ENCODE measurements at places on chromosomes 13 and 19.

DNA sequence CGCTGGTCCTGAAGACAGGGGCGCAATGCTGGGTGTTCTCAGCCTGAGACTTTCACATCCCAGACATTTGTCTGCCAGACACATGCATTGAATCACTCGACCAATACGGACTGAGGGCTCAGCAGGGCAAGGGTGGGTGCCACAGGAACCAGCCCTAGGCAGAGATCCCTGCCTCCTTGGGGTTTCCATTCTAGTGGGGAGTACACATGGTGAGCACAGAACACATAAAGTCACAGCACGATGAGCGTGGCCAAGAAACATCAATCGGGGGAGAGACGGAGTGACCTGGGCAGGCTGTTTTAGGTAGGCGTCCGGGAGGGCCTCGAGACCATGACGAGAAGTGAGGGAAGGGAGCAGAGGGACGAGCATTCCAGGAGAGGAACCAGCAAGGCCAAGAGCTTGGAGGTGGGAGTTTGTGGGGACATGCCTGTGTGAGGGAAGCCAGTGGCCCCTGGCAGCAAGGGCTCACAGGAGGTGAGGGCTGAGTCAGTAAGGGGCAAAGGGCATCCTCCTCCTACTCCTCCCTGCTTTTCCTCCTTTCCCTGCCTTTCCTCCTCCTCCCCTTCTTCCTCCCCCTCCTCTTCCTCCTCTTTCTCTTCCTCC lies 126.3 kb upstream of the PEG3 start:
- no peak for DNase-seq

DNA sequence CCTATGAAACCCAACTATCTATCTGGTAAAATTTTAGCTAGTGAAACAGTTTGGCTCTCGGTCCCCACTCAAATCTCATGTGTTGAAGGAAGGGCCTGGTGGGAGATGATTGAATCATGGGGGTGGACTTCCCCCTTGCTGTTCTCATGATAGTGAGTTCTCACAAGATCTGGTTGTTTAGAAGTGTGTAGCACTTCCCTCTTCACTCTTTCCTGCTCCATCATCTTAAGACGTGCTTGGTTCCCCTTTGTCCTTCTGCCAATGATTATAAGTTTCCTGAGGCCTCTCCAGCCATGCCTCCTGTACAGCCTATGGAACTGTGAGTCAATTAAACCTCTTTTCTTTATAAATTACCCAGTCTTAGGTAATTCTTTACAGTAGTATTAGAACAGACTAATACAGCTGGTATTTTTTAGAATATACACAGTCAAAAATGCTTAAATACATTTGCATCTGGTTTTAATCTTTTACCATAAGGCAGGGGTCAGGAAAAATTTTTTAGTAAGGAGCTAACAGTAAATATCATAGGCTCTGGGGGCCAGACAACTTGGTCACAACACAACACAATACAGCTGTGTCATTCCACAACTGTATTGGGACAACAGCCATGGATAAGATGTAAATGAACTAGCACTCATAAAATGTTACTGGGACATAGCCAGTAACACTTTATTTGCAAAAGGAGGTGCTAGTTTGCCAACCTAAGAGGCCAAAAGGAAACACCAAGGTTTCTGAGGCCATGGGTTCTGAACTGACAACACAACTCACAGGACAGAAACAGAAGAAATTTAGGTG lies 24.3 kb downstream of the DZIP1 start:
- DNase-seq = no peak

GRCh38 chr19:55384131-55384919 lies at the start of gene TMEM238:
TSS of gene TMEM238 (minus strand) at chr19:55384292. CDS start at chr19:55384259, 33 bp downstream.
- peak; percentile 64 for DNase-seq

- DNase-seq = no peak
Observed at GRCh38 chr19:46623915-46624502, 880 bp downstream of the PTGIR start.

Measured in activated T-cell treated with anti-CD3 and anti-CD28 coated beads, Interleukin-2, amount 50 U/mL, for 1 hour (primary cell).